Fibroblast of gingiva (primary cell): ENCODE measurements at places on chromosomes 6 and 20.

- DNase-seq, result no peak
Observed at GRCh38 chr6:158002249-158002950, 20.7 kb downstream of the SYNJ2 start.

GRCh38 chr6:145139140-145139850 is 596.0 kb downstream of the EPM2A start:
- DNase-seq, result peak; percentile 86

- no peak for DNase-seq
Observed at GRCh38 chr6:157291356-157291755, 32.0 kb downstream of the TMEM242 start.

GRCh38 chr20:59586613-59587012 is 17.7 kb upstream of the PHACTR3 start:
- no peak for DNase-seq

DNA sequence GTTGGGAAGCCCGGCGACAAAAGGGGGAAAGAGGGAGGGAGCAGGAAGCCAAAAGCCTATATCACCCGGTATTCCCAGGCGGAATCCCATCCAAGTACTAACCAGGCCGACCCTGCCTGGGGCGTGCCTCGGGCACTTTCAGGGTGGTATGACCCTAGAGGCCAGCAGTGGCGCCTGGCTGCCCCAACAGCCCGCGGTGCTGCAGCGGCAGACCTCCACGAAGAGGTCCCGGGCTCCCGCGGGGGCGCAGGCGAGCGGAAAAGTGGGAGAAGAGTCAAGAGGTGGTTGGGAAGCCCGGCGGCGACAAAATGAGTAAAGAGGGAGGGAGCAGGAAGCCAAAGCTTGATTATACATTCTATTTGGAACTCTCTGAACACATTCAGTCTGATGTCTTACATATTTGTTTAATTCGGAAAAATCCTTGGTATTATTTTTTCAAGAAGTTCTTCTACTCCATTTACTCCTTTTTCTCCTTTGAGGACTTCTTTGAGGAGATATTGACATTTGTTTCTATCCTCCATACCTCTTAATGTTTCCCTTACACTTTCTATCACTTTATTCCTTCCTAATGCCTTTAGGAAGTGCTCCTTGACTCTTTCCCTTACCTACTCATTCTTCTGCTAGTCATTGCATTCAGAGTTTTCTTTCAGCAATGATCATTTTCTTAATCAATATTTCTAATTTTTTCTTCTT is 11.5 kb downstream of the TREML4 start:
- DNase-seq, result no peak

DNA sequence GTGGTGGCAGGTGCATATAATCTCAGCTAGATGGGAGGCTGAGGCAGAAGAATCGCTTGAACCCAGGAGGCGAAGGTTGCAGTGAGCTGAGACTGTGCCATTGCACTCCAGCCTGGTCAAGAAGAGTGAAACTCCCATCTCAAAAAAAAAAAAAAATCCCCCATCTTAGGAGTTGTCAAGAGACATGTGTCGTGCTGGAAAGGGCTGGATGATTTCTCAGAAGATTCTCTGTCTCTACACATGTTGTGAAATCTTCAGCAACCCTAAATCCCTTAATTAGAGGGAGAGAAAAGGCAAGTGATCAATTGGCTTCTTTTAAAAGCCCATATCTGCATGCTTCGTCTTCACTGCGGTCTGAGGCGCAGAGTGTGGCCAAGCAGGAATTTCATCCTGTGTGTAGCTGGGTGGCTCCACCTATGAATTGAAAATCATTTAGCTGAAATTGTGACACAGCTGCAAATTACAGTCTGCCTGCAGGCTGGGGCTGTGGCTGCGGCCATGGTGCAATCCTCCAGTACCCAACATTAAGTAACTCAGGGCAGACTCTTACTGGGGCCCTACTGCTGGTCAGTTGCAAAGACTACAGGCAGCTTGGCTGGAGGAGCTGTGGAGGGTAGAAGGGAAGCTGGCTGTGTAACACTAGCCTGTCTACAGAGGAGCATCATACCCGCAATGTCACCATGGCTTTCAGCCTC is 3.2 kb upstream of the TGM3 start:
- DNase-seq, result no peak

GRCh38 chr6:149130508-149130907 is 187.0 kb upstream of the TAB2 start:
- no peak for DNase-seq

GRCh38 chr6:55818482-55818881 is 56.9 kb downstream of the BMP5 start:
- DNase-seq, result peak; percentile 66

DNA sequence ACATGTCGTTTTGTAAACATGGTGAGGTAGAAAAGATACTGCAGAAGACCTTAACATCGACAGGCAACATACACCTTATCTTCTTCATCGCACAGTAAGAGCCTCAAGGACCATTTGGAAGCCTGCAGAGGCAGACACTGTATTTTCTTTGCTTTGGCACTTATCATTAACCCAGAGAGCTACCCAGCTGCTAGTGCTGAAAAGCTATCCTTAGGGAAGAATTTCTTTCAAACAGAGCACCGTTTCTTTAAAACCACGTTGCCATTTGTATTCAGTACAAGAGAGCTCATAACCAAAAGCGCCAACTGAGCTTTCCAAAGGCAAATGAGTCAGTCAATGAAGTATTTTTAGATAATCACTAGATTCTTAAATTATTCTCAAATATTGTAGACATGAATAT is 306.6 kb downstream of the EPM2A start:
- DNase-seq, result no peak

GRCh38 chr20:19449051-19449450 is 236.6 kb downstream of the SLC24A3 start:
- DNase-seq, result no peak

- DNase-seq, result peak; percentile 24
Observed at GRCh38 chr20:45311589-45312211, 3.6 kb upstream of the MATN4 start.
